ENCODE measurements at places on chromosomes 3 and 15.

GRCh38 chr3:193014902-193015301, 97.2 kb upstream of the MB21D2 start:
- no peak for DNase-seq

GRCh38 chr3:174424656-174425055, 434.5 kb upstream of the NAALADL2 start:
- no peak for DNase-seq

DNA sequence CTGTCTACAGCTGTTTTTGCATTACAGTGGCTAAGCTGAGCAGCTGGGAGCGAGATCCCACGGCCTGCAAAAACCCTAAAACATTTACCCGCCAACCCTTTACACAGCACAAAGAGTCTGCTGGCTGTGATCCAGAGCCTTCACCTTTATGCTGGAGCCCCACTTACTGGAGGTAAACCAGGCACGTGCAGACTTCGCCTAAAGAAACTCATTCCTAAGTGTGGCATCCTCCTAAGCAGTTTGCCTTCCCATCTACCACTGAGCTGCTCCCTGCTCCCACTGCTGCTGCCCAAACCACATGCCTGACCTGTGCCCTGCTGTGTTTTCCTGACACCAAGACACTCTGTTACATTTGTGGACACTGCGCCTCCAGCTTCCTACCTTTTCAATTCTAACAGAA, 53.0 kb downstream of the CHSY1 start:
- no peak for DNase-seq

- DNase-seq, result no peak
Observed at GRCh38 chr3:42023380-42023779, 61.5 kb upstream of the ULK4 start.

All from adrenal gland (tissue), 19 donors.